Stimulated activated CD4-positive, alpha-beta T cell treated with anti-CD3 and anti-CD28 coated beads, Interleukin-1b, Interleukin-23, amount 100 ng/mL, for 1 hour (primary cell): ENCODE measurements at places on chromosomes 11 and 22.

DNA sequence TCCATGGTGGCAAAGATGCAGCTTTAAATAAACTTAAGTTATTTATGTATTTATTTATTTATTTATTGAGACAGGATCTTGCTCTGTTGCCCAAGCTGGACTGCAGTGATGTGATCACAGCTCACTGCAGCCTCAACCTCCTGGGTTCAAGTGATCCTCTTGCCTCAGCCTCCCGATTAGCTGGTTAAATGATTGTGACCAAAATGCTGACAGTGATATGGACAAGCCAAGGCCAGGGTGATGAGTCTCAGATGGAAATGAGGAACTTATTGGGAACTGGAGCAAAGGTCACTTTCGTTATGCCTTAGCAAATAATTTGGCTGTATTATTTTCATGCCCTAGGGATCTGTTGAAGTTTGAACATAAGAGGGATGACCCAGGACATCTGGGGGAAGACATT, 9.3 kb upstream of the LRP5 start:
- DNase-seq, result no peak

GRCh38 chr22:43185860-43186261, 1.1 kb downstream of the TTLL12 start:
- no peak for DNase-seq

DNA sequence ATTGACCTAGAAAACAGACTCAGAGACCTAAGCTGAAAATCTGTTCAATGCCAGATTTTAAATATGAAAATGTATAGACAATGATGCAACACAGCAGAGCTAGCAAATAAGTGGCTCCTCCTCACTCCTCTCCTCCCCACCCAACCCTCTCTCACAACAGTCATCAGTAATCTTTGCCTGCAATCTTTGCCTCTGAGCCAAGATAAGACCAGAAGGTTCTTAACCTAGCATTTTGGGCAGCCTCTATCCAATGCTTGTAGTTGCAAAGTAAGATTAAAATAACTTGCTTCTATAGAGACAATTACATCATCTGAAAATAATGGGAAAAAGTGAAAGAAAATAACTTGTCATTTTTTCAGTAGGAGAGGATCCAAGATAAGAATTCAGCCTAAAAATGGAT, 117.3 kb downstream of the PARVA start:
- no peak for DNase-seq

DNA sequence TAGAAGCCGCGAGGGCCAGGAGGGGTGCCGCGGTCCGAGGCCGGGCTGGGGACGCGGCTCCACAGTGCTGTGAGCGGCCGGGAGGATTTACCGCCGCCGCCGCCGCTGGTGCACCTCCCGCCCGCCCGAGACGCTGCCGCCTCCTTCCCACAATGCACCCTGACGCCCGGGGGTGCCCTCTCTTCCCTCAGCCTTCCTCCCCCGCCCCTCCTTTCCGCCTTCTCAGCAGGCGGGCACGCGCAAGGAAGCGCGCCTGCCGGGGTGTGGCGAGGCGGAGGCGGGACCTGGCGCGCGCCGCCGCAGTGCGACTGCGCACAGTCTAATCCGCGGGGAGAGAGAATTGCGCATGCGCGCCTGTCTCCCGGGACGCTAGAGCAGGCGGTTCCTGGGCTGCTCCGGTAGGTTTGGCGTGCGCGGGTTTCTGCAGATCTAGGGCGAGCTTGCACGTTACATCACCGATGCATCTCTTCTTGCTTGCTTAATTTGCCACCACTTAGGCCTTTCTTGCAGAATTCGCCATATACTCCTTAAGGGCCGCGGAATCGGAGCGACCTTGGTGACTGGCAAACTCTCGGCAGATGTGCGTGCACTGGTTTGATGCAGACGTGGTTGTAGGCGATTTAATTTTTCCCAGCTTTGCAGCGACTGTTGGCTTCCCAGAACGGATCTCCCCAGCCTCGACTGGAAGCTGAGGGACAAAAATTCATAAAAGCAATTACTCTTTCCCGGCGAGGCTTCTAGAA, at the start of the genes GVQW3 and THAP12:
TSS of gene GVQW3 (plus strand) at position 347 of the 743 bp plus-strand sequence. CDS start 506 bp downstream, outside the sequence.
TSS of gene THAP12 (minus strand) at position 156 of the 743 bp plus-strand sequence. CDS start 296 bp downstream, outside the sequence.
- DNase-seq, result peak; percentile 89

- no peak for DNase-seq
These were observed 22.2 kb downstream of the CYB5R2 start for GRCh38 chr11:7651140-7651551.

DNA sequence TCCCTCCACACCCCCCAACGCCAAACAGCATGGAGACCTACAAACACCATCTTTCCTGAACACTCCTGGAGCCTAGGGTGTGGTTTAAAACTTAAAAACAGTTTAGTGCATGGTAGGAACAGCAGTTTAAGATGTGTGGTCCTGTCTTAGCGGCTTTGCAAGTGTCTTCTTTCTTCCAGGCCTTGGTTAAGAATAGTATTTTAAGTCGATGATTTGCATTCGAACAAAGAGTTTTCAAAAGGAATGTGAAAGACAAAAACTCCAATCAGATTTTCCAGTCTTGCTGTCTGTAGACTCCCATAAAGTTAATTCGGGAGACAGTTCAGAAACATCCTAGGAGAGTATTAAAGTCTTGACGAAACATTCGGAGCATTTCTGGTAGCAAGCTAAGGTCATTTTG, 3.7 kb downstream of the FGF4 start:
- DNase-seq, result no peak

DNA sequence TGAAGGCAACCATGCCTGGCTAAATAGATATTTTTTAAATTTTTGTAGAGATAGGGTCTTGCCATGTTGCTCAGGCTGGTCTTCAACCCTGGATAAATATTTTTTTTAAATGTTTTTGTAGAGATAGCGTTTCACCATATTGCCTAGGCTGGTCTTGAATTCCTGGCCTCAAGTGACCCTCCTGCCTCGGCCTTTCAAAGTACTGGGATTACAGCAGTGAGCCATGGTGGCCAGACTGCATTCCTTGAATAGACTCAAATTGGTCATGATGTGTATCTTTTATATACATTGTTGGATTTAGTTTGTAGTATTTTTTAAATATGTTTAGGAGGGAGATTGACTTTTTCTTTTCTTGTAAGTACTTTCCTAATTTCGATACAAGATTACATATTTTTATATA, 325.7 kb upstream of the C11orf87 start:
- no peak for DNase-seq

GRCh38 chr22:17132112-17132511, 11.0 kb upstream of the TMEM121B start:
- no peak for DNase-seq

DNA sequence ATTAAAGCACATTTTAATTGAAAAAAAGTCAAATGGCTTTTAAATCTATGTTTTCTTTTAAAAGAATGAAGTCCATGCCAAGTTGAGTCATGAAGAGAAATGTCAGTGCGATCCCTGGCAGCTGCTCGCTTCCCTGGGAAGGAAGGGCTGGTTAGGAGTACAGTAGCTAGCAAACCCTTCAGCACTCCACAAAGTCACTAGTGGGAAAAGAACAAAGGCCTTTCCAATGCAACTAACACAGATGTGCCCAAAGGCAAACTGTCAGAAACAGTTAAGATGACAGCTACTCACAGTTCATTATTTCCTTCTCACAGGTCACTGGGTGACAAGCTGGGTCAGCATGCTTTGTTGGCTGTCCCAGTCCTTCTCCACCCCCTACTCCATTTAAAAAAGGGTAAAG, 308.7 kb downstream of the DCDC1 start:
- DNase-seq, result no peak

DNA sequence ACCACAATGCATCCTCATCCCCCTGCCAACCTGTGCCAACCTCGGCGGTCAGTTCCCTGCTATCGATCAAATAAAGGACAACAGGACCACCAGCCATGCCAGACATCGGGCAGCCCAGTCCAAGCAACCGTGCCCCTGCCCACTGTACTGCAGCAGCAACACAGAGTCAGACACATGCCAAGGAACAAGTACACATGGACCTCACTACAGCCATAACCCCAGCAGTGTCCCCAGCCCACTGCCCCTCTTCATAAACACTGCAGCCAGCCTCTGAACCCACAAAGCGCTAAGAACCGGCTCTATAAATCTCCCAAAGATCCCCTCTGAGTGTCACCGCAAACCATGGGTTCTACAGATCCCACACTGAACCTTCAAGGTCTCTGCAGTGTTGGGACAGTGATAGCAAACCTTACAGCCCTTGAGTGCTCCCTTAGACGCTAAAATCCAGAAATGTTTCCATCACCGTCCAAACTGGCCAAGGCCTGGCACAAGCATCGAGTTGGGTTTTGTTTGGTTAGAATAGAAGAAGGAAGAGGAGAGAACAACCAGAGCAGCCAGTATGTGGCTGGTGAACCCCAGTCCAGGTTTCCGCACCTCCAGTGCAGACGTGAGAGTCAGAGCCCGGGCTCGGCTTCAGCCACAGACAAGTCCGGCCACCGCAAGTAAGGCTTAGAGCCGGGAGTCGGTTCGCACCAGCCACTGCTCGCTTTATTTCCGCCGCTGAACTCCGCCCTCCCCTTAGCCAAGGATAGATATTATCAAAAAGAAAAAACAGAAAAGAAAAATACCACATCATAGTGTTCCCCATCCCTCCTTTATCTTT, 7.9 kb downstream of the PAX6 start:
- no peak for DNase-seq

DNA sequence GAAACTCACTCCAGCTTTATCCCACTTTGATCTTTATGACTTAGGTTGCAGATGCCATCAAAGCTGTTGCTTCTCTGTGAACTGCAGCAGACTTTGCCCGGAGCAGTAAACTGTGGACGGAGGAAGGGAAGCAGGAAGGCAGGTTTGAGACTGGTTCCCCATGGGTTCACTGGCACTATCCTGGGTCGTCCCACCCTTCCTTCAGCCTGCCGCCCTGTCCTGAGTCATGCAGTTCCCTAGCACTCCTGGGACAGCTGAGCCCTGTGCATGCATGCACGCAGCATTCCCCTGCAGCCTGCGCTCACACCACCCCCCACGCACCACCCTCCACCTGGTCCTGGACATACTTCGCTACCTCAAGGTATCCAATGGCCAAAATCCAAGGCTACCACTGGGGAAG, 23.5 kb upstream of the P2RY2 start:
- no peak for DNase-seq

DNA sequence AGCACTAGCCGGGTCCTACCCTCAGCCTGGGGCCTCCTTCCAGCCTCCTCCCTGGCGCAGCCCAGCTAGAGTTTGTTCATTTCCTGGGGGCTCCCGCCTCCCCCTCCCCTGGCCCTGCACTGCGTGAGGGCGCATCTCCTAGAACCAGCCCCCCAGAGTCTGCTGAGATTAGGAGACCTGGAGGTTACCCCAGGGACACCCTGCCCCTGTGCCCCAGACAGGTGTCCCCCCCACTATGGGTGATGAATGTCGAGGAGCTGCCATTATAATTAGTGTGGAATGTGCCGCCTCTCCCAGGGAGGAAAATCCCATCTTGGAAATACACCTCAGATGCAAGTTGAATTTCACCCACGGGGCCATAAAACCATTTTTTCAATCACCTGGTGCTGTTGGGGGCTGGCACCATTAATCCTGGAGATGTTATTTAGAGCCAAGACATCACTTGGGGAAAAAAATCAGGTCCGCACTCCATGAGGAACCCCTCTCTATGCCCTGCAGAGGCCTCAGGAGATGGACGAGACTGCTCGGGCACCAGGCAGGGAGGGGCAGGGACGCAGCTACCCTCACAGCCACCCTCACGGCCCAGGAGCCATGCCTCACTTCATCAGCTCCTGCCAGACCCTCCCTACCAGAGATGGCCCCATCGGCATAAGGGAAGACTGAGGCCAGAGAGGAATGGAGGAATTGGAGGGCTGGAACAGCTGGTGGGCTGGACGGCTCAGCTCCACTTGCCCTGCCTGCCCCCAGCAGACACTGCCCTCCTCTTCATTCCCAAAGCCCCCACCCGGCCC, 197.5 kb downstream of the IGLL1 start:
- no peak for DNase-seq

- DNase-seq, result no peak
These were observed 31.4 kb downstream of the CREB3L1 start for GRCh38 chr11:46308631-46309419.

- no peak for DNase-seq
These were observed 4.2 kb downstream of the APOBEC3H start for GRCh38 chr22:39101226-39101625.

GRCh38 chr11:70788248-70789022, 390.1 kb downstream of the CTTN start:
- DNase-seq, result no peak
